Mesendoderm (in vitro differentiated cells): ENCODE measurements at places on chromosomes 7 and 10.
A peak's percentile ranks its signal among the peaks of the same experiment; 100 is the strongest.

DNA sequence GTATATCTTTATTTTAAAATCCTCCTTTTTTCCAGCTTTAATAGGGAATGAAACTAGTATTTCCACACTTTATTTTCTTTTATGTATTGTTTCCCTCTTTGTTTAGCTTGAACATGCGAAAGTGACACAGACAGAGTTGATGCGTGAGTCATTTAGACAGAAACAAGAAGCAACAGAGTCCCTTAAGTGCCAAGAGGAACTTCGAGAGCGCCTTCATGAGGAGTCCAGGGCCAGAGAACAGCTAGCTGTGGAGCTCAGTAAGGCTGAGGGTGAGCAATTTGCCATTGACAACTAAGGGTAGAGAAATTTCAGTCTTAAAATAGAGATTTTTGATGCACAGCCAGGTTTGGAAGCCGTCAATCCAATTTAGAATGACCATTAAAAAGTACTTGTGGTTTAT is 73.1 kb downstream of the CYP51A1 start:
- DNase-seq: no peak

DNA sequence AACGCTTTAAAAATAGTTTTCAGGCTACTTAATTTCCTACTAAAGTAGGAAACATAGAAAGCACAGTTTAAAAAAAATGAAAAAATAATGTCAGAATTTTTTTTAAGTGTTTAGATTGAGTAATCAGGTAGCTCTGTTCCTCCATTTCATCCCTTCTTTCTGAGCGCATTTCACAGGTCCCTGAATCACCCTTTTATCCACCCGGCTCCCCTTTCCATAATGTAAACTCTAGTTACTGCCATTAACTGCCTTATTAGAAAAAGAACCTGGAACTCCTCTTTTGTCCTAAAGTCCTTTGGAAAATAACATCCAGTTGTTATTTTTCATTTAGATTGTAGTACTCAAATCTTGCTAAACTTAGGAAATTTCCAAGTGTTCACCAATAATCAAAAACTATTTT is 5.8 kb downstream of the KCND2 start:
- no peak for DNase-seq

DNA sequence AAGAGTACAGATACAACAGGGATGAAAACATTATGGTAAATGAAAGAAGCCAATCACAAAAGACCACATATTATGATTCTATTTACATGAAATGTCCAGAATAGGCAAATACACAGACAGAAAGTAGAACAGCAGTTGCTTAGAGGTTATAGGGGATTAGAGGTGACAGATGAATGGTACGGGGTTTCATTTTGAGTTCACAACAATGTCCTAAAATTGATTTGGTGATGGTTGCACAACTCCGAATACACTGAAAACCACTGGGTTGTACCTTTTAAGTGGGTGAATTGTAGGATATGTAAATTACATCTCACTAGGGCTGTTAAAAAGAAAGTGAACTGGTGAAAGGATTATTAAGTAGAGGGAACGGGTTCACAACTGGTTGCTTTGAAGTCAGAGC is 76.3 kb upstream of the MRLN start:
- DNase-seq: no peak

DNA sequence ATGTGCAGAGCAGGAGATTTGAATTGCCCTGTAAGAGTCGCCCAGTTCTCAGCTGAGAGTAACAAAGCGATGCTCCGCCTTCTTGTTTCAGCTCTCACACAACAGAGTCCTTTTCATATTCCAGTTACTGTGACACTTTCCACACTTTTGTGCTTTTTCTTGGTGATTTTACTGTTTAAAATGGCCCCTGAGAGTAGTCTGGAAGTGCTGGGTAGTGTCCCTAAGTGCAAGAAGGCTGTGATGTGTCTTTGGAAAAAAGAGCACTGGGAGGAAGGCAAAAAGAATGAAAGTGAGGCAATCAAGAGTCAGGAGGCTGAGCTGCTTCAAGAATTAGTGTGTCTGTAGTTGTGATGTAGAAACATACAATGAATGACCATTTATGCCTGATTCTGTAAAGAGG is 201.2 kb upstream of the SEMA3E start:
- peak; percentile 17 for DNase-seq

DNA sequence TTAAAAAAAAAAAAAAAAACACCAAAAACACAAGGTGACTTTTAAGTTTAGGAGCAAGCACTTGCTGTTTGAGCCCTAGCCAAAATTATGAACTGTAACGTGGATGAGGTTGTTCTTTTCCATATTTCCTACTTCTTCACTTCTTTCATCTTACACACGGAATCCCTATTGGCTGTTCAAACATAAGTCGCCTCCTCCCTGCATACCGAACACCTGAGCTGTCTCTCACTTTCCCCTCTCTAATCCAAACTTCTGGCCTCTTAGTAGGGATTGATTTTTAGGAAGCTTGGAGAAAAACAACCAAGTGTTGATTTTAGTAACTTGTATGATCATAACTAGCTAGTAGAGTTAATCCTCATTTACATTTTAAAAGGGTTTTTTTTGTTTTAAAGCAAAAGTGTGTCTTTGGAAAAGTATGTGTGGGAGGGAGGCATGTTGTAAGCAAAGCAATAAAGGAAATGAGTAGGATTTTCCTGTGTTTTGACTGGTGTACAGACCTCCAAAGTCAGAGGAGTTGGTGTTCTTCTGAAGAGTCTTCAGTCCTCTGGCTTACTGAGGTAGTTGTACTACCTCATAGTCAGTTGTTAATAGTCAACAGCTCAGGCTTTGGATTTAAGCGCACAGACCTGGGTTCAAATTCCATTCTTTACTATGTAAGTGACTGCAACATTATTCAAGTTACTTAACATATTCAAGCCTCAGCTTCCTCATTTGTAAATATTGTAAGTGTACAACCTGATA is 39.3 kb downstream of the RABGEF1 start:
- DNase-seq: peak; percentile 18

- no peak for DNase-seq
These were observed 998.7 kb downstream of the LRMDA start for GRCh38 chr10:76430061-76430645.

DNA sequence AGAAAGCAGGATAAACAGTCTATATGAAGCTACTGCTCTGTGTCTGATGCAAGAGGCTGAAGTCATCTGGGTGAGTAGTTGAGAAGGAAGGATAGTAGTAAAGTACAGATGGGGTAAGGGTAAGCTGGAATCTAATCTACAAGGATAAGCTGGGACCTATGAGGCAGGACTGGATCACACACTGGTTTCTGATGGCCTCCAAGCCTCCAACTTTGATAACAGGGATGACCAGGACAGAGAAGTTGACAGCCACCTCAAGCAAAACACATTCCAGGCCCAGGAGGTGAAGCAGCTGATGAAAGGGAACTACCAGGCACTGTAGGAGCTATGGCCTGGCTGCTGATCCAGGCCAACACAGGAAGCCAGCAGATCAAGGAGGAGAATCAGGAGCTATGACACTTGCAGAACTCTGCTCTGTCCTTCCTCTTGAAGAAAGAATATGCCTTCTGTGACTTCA is 278.1 kb upstream of the TMEM229A start:
- DNase-seq: peak; percentile 73

- DNase-seq: no peak
These were observed 296.2 kb upstream of the SMIM30 start for GRCh38 chr7:113414401-113415035.

- no peak for DNase-seq
These were observed 420.5 kb upstream of the MKI67 start for GRCh38 chr10:128546651-128547165.

- peak; percentile 11 for DNase-seq
These were observed 101.8 kb downstream of the SAMD9 start for GRCh38 chr7:93015779-93016481.

- DNase-seq: no peak
These were observed 87.3 kb downstream of the PAXIP1 start for GRCh38 chr7:154915600-154915999.

- DNase-seq: peak; percentile 66
These were observed 28.1 kb downstream of the ARL4A start for GRCh38 chr7:12715372-12716133.

- peak; percentile 73 for DNase-seq
These were observed 687 bp downstream of the EPDR1 start for GRCh38 chr7:37920849-37921805.
